Activated CD4-positive, alpha-beta T cell treated with anti-CD3 and anti-CD28 coated beads, Interleukin-2, amount 10 ng/mL, durations not matched to agents 24 days and 14 days (primary cell): ENCODE measurements at places on chromosomes 12 and 14. TPM values are rescaled to one million over a fixed set of nuclear protein-coding genes. Genes with fewer than 3 reads are reported as not detected.

MGP gene
- total RNA-seq: not detected in 2 replicates

PLEKHG7 gene
- not detected in 2 replicates for total RNA-seq

PTPRO gene
- total RNA-seq: 0.69 and 1.6 TPM in 2 replicates

CIROP gene
- not detected in 2 replicates for total RNA-seq

RPL10L gene
- total RNA-seq: not detected in 2 replicates

NFATC4 gene
- not detected in 2 replicates for total RNA-seq

GRCh38 chr12:49014547-49014946 is 4.0 kb downstream of the PRKAG1 start:
- H3K27ac ChIP-seq: no peak overlapping the region
- H3K4me1 ChIP-seq: peaks cover 21% of the 10 kb centered on the region
- no peak for DNase-seq
- peaks cover 31% of the 10 kb centered on the region for H3K36me3 ChIP-seq

- H3K27me3 ChIP-seq: no peaks in the 10 kb centered on the region
- H3K27ac ChIP-seq: no peak overlapping the region
- no peak for DNase-seq
- no peaks in the 10 kb centered on the region for H3K36me3 ChIP-seq
- no peaks in the 10 kb centered on the region for H3K4me1 ChIP-seq
Observed at GRCh38 chr12:32947206-32948067, 50.9 kb upstream of the PKP2 start.

DNA sequence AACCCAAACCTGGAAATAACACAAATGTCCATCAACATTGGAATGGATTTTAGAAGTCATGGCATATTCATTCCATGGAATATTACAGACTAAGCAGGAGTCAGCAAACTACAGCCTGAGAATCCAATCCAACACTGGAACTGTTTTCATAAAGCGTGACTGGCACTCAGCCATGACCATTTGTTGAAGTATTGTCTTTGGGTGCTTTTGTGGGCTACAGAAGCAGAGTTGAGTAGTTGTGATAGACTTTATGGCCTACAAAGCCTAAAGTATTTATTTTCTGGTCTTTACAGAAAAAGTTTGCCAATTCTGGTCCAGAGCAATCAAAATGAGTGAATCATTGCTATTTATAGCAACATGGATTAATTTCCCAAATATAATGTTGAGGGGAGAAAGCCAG is 34.5 kb upstream of the FRS2 start:
- no peaks in the 10 kb centered on the region for H3K4me1 ChIP-seq
- H3K36me3 ChIP-seq: no peaks in the 10 kb centered on the region
- no peak for DNase-seq
- no peak overlapping the region for H3K27ac ChIP-seq

DNA sequence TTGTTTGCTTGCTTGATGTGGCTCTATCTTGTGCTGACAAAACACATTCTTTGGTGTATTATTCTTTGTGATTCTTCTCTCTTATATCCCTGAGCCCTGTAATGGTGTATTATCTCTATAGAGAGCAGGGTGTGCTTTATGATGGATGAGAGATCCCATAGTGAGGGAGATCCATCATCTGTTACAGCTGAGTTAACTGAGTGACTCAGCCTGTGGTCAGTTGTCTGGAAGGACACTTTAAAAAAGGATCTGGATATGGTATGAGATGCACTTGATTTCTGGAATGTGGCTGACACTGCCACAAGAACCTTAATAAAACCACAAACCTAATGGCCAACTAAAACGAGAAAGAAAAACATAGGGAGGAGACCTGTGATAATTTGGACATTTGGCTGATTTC is 461.4 kb upstream of the SYT1 start:
- no peaks in the 10 kb centered on the region for H3K27me3 ChIP-seq
- no peaks in the 10 kb centered on the region for H3K36me3 ChIP-seq
- no peak overlapping the region for H3K4me3 ChIP-seq
- no peak overlapping the region for H3K27ac ChIP-seq
- DNase-seq: no peak
- H3K4me1 ChIP-seq: no peaks in the 10 kb centered on the region

- H3K4me3 ChIP-seq: no peak overlapping the region
- H3K27me3 ChIP-seq: peaks cover 2% of the 10 kb centered on the region
- peaks cover 3% of the 10 kb centered on the region for H3K36me3 ChIP-seq
Observed at GRCh38 chr14:71286126-71286525, 378.9 kb downstream of the PCNX1 start.

DNA sequence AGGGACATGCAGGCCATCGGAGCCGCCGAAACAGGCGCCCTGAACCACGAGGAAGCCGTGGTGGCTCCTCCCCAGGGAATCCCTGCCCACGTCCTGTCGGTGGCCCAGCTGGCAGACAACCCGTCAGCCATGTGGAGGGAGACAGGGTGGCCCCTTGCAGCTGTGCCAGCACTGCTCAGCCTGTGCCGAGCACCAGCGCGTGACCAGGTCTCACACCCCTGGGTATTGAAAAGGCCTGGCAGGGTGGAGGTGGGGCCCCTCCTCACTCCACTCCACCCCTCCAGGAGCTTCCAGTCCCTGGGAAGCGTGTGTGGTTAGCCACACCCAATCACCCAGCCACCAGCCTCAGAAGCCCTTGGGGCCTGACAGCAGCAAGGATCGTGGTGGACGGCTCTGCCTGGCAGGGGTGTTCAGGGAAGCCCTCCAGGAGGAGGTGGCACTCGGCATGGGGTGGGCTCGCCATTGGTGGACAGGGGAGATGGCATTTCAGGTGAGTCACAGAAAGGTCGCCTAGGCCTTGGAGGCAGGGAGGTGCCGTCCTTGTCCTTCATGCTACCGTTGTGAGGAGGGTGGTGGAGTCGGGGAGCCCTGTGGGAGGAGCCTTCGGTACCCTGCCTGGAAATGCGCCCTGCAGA is 12.3 kb upstream of the DLK1 start:
- H3K4me3 ChIP-seq: no peak overlapping the region
- no peak overlapping the region for H3K27ac ChIP-seq
- peaks cover 16% of the 10 kb centered on the region for H3K27me3 ChIP-seq

- H3K27me3 ChIP-seq: peaks cover 4% of the 10 kb centered on the region
- no peaks in the 10 kb centered on the region for H3K4me1 ChIP-seq
- no peaks in the 10 kb centered on the region for H3K36me3 ChIP-seq
- no peak for DNase-seq
- H3K27ac ChIP-seq: no peak overlapping the region
Observed at GRCh38 chr14:92890830-92891588, 31.9 kb upstream of the CHGA start.

- no peak for DNase-seq
- H3K27me3 ChIP-seq: no peaks in the 10 kb centered on the region
- no peaks in the 10 kb centered on the region for H3K36me3 ChIP-seq
- no peaks in the 10 kb centered on the region for H3K4me1 ChIP-seq
Observed at GRCh38 chr12:90428881-90429280, 526.1 kb downstream of the CCER1 start.

- no peaks in the 10 kb centered on the region for H3K36me3 ChIP-seq
- no peak overlapping the region for H3K4me3 ChIP-seq
- no peaks in the 10 kb centered on the region for H3K4me1 ChIP-seq
Observed at GRCh38 chr14:44383636-44384035, 123.4 kb downstream of the FSCB start.

GRCh38 chr14:71138448-71139293 is 231.4 kb downstream of the PCNX1 start:
- H3K4me3 ChIP-seq: no peak overlapping the region
- no peaks in the 10 kb centered on the region for H3K27me3 ChIP-seq
- H3K36me3 ChIP-seq: peaks cover 3% of the 10 kb centered on the region

- H3K27me3 ChIP-seq: peaks cover 5% of the 10 kb centered on the region
- no peak for DNase-seq
- H3K4me3 ChIP-seq: no peak overlapping the region
- no peaks in the 10 kb centered on the region for H3K36me3 ChIP-seq
- H3K27ac ChIP-seq: no peak overlapping the region
Observed at GRCh38 chr14:92404018-92404417, 81.1 kb downstream of the SLC24A4 start.
